ENCODE measurements at places on chromosomes 5 and 9.

DNA sequence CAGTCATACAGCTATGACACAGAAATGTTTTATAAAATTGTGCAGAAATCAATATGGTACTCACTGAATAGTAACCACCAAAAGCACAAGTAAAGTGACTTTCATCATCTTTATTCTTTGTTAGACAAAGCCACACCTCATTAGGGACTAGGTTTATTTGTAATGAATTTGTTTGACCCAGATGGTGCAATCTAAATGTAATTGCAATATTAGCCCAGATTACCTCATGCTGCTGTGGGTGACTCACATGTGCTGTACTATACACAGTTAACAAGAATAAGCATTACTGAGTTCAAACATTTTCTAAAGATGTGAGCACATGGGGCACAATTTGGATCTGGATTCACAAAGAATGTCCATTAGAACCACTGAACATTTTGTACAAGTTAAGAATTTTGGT lies 759.3 kb upstream of the TYRP1 start:
- no peak for DNase-seq

- DNase-seq: no peak
These were observed 204.8 kb downstream of the SPATA31A6 start for GRCh38 chr9:42388146-42388690.

DNA sequence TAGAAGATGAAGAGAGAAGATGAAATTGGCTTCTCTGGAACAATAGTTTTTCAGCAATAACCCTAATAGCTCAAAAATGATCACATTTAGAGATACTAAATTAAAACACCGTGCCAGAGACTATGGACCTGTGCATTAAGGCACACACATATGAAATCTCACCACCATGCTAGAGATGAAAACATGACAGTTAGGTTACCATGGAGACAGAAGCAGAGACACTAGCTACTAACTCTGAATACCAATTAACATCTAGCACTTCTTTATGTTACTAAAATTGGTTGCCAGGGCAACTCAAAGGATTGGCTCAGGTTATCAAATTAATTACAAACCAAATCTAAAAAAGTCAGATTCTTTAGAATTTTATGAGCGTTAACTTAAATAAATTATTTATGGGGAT lies 337.7 kb downstream of the PLK2 start:
- no peak for DNase-seq

DNA sequence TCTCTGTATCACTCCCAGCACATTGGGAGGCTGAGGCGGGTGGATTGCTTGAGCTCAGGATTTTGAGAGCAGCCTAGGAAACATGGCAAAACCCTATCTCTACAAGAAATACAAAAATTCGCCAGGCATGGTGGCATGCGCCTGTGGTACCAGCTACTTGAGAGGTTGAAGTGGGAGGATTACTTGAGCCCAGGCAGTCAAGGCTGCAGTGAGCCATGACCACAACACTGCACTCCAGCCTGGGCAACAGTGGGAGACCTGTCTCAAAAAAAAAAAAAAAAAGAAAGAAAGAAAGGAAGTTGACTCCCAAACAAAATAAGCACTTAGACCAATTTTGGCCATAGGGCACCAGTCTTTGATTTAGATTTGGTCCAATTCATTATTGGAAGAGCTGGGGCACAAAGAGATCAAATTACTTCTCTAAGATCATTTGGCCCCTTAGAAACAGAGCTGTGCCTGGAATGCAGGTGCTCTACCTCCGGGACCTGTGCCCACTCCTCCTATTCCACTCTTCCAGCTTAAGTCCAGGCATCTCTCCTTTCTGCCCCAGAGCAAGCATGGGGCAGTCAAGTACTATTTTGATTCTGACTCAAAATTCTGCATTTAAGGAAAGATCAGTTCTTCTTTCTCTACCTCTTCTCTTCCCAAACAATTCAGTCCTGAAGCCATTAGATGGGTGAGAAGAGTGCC lies 59.0 kb downstream of the ALDH7A1 start:
- no peak for DNase-seq

GRCh38 chr5:102866237-102866600 lies 111.1 kb downstream of the PAM start:
- DNase-seq: no peak

DNA sequence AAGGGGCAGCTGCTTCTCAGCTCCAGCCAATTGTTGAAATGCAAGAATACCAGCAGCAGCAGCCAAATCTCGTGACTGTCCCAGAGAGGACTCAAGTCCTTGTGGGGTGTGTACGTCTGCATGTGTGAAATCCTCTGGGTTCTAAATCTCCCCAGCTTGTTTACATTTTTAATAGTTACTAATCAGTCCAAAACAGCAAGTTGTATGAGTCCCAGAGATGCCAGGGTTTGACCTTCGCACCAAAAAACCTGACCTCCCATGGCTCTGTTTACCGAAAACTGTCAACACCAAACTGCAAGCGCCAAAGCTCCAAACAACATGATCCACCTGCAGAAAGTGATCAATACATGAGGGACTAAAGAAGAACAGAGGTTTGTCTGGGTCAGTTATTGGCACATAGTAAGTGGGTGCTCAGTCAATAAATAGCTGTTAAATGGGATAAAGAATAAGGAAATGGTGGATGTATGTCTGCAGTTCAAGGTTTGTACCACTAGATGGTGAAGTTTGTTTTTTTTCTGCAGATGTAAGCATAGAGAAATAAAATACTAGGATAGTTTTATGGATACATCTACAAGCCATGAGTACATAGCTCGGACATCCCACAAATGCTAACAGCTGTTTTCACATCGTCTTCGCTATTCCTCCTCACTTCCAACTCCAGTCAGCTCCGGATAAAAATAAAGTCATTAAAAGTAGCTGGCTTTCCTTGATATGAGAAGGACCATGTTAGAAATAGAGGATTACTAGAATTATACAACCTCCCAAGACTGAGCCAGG lies 85.3 kb upstream of the ADRB2 start:
- DNase-seq: peak; percentile 54

GRCh38 chr9:106892632-106893031 lies 29.7 kb downstream of the ZNF462 start:
- peak; percentile 89 for DNase-seq

- DNase-seq: no peak
These were observed 123.0 kb upstream of the SLC27A6 start for GRCh38 chr5:128842241-128842640.

- no peak for DNase-seq
These were observed 17.8 kb upstream of the IFNE start for GRCh38 chr9:21499912-21500311.

GRCh38 chr9:113668061-113668460 lies 204.5 kb downstream of the RGS3 start:
- no peak for DNase-seq

All from HCT116 (cell line).